ENCODE measurements at places on chromosomes 12 and 14.
A peak's percentile ranks its signal among the peaks of the same experiment; 100 is the strongest.

- no peak for DNase-seq
Observed at GRCh38 chr12:2754208-2754607, 40.6 kb upstream of the FKBP4 start.

- DNase-seq, result peak; percentile 56
Observed at GRCh38 chr14:94355191-94355794, 32.2 kb upstream of the SERPINA6 start.

DNA sequence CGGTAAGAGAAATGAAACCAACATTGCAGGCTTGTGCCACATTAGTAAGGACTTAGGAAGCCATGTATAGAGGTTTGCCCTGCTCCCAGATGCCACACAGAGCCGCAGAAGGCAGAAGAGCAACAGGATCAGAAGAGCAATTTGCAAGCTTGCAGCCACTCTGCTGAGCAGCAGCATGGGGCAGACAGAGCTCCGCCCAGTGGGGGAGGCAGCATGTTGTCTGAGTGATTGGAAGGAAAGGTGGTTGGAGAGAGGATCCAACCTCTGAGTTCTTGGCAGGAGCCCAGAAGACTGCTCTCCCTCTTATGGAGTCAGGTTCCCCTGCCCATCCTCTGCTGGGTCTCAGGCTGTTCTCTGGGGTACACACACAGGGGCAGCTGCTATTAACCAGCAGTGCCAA lies 2.3 kb upstream of the KRT6A start:
- peak; percentile 61 for DNase-seq

GRCh38 chr12:115606040-115606439 lies 671.5 kb downstream of the MED13L start:
- DNase-seq, result no peak

DNA sequence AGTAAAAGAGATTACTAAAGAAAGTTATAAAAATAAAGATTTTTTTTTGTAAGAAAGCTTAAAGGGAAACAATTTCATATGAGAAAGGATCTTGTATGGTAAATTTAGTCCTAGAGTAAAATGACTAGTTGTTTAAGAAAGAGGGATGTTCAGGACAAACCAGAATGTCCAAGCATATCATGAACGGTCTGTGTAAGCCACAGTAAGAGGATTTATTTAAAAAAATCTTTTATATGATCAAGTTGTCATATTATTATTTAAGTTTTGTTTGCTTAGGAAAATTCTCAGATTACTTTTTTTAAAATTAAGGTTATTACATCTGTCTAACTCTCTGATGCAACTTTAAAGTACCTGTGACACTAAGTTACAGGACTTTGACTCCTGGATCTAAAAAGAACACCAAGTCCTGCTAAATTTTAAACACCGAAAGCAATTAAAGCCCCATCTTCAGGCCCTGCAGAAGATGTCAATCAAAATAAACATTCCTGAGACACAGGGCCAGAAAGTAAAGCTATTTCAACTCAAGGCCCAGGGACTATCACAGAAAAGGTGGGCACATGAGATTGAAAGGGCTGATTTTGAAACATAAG lies 17.3 kb upstream of the CCDC196 start:
- no peak for DNase-seq

DNA sequence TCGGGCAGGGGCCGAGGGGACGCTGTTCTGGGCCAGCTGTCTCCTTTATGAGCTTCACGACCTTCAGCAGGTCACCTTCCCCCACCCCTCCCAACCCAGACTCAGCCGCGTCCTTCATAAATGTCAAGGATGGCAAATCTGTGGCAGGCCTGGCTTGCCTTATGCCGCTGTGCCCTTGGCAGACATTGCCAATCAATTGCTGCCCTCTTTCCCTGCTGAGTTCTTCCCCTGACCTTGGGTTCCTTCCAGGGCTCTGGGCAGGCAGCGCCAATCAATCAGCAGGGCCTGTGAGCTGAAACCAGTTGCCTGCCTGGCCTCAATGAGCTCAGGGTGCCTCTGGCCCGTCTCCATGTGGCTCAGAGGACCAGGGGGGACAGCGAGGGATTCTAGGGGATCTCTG lies 7.7 kb downstream of the FAM222A start:
- DNase-seq, result no peak

DNA sequence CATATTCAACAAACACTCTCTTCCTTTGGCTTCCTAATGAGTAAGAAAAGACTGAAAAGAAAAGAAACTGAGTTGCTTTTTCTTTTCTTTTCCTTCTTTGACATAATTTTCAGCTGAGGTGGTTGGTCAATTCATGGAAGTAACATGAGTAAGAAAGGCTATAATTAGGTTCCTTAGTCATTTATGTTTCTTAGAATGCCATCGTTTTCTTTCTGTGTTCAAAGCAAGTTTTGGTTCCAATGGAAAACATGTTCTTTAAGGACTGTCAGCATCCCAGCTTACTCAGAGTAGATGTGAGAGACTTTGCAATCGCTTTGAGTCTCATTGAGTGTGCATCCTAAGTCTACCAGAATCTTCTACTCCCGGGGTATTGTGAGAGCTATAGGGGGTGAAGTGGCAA lies 882.4 kb downstream of the DIO2 start:
- no peak for DNase-seq

- DNase-seq, result no peak
Observed at GRCh38 chr12:127077262-127078045, 1189.5 kb upstream of the TMEM132C start.

- peak; percentile 100 for DNase-seq
Observed at GRCh38 chr12:121839106-121839992, 19.3 kb downstream of the HPD start.

- DNase-seq, result no peak
Observed at GRCh38 chr12:125734137-125734536, 668.9 kb downstream of the AACS start.

DNA sequence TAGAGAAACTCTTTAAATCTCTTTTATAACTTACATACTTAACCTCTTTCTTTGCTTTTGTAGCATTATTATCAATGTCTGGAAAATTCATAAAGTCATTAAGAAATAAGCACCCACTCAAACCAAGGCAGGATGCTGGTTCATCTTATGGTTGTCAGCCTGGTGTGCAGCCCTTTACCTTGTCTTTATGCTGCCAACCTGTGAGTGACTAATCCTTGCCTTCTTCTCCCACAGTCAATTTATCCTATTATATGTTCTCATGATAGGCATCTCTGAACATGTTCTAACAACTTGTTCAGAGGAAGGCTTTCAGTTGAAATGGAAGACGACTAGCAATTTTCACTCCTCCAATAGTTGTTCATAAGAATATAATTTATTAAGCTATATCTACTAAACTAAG lies 186.9 kb upstream of the CAND1 start:
- DNase-seq, result no peak

- DNase-seq, result no peak
Observed at GRCh38 chr12:82277582-82277981, 80.6 kb downstream of the CCDC59 start.

- no peak for DNase-seq
Observed at GRCh38 chr12:4217091-4217490, 56.5 kb upstream of the CCND2 start.

GRCh38 chr12:56867216-56867615 lies 67.0 kb downstream of the SDR9C7 start:
- no peak for DNase-seq

DNA sequence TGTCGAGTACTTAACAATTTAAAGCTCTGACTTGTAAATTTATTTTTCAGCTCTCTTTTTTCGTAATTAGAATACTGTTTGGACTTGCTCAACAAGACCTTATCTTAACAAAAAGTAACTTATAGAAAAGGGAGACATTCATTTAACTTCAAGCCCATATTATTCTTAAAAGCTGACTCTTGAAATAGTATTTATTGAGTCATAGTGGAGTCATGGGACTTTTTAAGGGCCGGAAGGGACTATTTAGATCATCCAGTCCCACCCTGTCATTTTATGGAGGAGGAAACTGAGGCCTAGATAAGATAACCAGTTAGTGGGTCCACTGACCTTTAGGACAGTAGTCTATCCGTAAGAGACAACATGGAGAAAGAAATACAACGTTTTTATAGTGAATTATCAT lies 1.5 kb downstream of the RAP1B start:
- no peak for DNase-seq

- no peak for DNase-seq
Observed at GRCh38 chr14:85566603-85567002, 36.7 kb downstream of the FLRT2 start.

DNA sequence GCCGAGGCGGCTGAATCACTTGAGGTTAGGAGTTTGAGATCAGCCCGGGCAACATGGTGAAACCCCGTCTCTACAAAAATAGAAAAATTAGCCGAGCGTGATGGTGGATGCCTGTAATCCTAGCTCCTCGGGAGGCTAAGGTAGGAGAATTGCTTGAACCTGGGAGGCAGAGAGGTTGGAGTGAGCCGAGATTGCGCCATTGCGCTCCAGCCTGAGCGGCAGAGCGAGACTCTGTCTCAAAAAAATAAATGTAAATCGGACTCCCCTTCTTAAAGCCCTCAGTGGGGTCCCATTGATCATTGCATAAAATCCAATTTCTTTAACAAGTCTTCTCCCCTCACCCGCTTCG lies 908 bp downstream of the TDP1 start:
- no peak for DNase-seq

DNA sequence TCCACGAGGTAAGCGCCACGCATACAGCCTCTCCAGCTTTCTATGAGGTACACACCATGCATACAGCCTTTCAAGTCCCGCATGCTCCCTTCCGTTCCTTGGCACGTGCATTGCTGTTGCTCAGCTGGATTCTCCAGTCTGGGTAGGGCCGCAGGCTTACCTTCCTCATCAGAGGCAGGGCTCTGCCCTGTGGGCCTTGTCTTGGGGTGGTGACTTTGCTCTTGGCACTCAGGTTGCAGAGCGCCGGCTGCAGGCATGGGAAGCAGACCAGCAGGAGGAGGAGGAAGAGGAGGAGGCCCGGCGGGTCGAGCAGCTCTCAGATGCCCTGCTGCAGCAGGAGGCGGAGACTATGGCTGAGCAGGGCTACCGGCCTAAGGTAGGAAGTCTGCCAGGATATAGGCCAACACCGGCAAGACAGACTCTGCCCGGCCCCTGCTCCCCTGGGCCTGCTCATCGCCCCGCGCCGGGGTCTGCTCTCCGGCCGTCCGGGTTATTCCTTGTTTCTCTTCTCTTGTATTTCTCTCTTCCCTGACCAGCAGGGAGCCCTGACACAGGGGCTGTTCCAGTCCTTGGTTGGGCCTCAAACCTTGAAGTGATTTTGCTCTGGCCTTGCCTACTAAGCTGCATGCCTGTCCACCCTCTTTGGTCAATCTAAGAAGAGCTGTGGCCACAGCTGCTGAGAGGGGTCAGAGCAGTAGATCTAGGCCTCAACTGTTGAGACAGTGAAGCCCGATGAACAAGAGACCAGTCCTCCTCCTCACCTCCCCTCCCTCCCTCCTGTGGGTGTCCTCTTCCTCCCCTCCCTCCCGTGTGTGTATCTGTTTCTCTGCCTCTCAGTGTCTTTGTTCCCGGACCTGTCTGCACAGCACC lies 15.3 kb downstream of the TCHP start:
- DNase-seq, result no peak

DNA sequence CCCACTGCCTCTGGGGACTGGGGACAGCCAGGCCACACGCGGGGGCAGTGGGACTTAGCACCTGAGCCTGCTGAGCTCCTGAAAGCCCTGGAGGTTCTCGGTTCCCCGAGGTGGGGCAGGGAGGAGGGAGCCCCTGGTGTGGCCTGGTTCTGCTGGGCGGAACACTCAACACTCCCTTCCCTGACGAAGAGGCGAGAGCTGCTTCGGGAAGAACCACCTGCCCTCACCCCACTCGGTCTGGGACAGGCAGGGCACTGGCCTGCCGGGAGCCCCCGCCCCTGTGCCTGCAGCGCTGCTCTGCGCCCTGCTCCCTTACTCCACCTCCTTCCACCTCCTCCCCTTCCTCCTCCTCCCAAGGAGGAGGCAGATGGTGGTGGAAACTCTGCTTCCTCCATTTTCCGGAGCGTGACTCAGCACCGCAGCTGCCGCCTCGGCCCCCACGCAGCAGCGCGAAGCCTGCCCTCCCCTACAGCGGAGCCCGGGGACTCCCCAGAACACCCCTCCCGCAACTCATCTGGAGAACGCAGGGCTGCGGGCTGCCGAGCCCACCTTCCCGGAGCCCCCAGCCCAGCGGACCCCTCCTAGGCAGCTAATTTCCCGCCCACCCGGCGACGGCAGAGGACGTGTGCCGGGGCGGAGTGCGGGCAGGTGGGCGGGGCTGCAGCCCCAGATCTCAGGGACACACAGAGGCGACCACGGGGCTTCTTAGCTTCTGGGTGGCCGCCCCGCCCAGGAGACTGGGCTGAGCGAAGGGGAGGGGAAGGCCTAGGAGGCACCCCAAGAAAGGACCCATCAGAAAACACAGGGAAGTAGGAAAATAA lies 11.7 kb upstream of the INF2 start:
- DNase-seq, result peak; percentile 84

- no peak for DNase-seq
Observed at GRCh38 chr12:128571906-128572810, 251.6 kb downstream of the SLC15A4 start.

DNA sequence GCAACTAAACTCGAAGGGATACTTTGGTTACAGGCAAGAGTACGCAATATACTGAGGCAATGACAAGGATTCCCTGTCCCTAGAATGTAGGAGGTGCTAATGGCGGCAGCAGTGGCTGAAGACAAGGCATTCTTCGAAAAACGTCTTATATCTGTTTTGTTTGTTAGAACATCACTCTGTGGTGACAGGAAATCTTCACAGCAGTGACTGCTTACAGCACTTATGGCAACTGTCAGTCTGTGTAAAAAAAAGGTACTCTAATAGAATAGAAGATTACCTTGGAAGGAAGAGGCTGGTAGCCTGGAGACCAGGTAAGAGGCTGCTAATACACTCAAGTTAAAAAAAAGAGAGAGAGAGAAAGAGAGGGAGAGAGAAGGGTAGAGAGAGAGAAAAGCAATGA lies 131.7 kb downstream of the ST8SIA1 start:
- DNase-seq, result no peak

GRCh38 chr12:121079736-121080272 lies 40.8 kb upstream of the OASL start:
- DNase-seq, result no peak

DNA sequence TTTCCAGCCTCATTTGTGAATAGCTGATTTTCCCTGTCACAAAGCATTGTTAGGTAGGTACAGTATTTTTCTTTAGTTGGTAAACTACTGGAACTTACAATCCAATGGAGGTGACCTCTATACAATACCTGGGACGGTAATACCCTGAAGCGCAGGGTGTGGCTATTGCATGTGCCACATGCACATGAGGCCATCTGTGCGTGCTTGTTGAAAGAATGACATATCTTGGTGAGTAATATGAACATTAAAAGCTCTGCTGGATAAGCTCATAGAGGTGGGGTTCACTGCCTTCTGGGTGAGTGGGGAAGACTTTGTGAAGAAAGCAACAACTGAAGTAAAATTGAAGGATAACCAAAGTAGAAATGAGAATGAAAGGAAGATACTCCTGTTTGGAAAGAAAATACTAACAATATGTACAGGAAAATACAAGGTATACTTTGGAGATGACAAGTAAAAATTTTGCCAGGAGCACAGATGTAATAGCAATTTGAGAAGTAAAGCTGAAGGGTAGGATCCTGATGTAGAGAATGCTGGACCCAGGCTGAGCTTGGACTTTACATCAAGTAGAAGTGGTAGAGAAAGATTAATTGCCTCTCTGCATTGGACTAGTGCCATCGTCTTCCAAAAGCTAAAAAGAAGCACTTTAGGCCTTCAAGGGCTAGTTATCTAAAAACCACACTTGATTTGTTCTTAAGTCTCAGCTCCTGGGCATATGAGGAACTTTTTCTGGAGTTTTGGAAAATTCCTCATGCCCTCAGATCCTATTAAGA lies 97.1 kb downstream of the SLC38A6 start:
- no peak for DNase-seq

Measured in thyroid gland (tissue), 4 donors.